ENCODE measurements at places on chromosomes 1 and 21. TPM values are rescaled to one million over a fixed set of nuclear protein-coding genes. Genes with fewer than 3 reads are reported as not detected.

GRCh38 chr1:172826096-172826741, 167.3 kb downstream of the FASLG start:
- peak; percentile 89 for DNase-seq
- peaks cover 12% of the 10 kb centered on the region for H3K36me3 ChIP-seq
- H3K27me3 ChIP-seq, result no peaks in the 10 kb centered on the region
- H3K27ac ChIP-seq, result no peak overlapping the region
- no peak overlapping the region for H3K4me3 ChIP-seq

GRCh38 chr1:201489643-201490261, 17.2 kb downstream of the CSRP1 start:
- H3K27ac ChIP-seq, result peak overlapping the region; percentile 95
- peaks cover 88% of the 10 kb centered on the region for H3K4me1 ChIP-seq
- peak; percentile 65 for DNase-seq
- peak overlapping the region; percentile 66 for H3K4me3 ChIP-seq

DNA sequence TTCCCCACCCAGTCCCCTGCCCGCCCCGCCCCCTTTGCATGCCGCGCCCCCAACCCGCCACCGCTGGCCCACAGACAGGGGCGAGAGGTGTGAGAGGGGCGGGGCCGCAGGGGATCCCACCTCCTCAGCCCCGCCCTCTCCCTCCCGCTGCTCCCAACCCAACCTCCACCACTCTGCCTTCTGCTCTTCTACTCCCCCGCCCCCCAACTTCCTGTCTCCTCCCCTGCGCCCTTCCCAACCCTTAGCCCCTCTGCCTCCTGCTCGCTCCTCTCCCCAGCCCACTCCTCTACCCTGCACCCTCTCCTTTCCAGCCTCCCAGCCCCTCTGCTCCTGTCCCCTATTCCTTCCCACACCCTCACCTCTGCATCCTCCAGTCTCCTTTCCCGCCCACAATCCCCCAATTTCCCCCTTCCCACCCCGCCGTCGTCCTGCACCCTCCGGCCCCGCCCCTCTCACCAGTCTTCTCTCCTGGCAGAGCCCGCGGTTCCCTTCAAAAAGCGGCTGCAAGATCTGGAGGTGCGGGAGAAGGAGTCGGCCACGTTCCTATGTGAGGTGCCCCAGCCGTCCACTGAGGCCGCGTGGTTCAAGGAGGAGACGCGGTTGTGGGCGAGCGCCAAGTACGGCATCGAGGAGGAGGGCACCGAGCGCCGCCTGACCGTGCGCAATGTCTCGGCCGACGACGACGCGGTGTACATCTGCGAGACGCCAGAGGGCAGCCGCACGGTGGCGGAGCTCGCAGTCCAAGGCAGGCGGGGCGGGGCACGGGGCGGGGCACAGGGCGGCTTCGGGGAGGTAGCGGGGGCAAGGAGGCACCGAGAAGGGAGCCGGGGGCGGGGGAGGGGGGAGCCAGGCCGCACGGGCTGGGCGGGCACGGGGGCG, 5.4 kb downstream of the OBSCN start:
- H3K27ac ChIP-seq, result no peak overlapping the region
- peak overlapping the region; percentile 82 for H3K4me3 ChIP-seq
- no peaks in the 10 kb centered on the region for H3K27me3 ChIP-seq
- no peaks in the 10 kb centered on the region for H3K4me1 ChIP-seq
- H3K36me3 ChIP-seq, result no peaks in the 10 kb centered on the region
- peak; percentile 52 for DNase-seq

- H3K4me3 ChIP-seq, result no peak overlapping the region
- H3K27me3 ChIP-seq, result peaks cover 21% of the 10 kb centered on the region
- no peaks in the 10 kb centered on the region for H3K36me3 ChIP-seq
- H3K4me1 ChIP-seq, result peaks cover 8% of the 10 kb centered on the region
- no peak overlapping the region for H3K27ac ChIP-seq
- DNase-seq, result no peak
Measured at GRCh38 chr1:116335850-116336624, 37.0 kb upstream of the ATP1A1 start.

GRCh38 chr1:29406814-29407213, 170.5 kb downstream of the PTPRU start:
- no peak overlapping the region for H3K27ac ChIP-seq
- no peaks in the 10 kb centered on the region for H3K36me3 ChIP-seq
- no peak overlapping the region for H3K4me3 ChIP-seq

DNA sequence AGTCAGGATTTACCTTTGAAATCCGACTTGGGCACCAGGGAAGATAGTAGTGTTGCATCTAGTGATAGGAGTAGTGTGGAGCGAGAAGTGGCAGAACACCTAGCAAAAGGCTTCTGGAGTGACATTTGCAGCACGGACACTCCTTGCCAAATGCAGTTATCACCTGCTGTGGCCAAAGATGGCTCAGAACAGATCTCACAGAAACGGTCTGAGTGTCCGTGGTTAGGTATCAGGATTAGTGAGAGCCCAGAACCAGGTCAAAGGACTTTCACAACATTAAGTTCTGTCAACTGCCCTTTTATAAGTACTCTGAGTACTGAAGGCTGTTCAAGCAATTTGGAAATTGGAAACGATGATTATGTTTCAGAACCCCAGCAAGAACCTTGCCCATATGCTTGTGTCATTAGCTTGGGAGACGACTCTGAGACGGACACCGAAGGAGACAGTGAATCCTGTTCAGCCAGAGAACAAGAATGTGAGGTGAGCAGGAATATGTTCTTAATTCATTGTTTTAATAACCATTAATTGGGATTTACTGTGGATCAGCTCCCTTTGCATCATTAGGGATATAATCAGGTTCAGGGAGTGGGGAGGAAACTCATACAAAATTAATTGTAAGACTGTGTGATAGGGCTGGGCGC, 28.3 kb downstream of the BACH1 start:
- H3K27me3 ChIP-seq, result no peaks in the 10 kb centered on the region
- peaks cover 48% of the 10 kb centered on the region for H3K36me3 ChIP-seq

DNA sequence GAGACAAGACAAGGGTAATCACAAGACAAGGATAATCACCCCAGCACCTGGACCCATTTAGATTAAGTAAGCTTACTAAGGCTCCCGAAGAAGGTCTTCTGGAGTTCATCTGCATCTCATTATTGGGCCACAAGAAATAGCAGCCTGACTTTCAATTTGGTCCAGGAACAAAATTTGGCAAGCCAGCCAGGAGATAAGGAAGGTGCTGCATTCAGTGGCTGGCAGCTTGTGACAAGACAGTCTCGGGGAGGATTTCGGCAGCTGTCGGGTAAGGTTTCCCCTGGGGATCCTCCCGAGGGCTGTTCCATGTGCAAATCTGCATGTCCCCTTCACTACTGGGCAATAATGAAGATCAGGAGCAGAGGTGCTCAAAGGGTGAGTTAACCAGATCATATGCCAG, 195.2 kb downstream of the FCRL5 start:
- H3K27me3 ChIP-seq, result peaks cover 12% of the 10 kb centered on the region
- peaks cover 6% of the 10 kb centered on the region for H3K4me1 ChIP-seq
- H3K4me3 ChIP-seq, result no peak overlapping the region
- no peak for DNase-seq

HMGCS2 gene
- total RNA-seq, result not detected

PALMD gene
- total RNA-seq, result not detected

PLPPR5 gene
- not detected for total RNA-seq
